ENCODE measurements at places on chromosomes 5 and 9.
A peak's percentile ranks its signal among the peaks of the same experiment; 100 is the strongest.

DNA sequence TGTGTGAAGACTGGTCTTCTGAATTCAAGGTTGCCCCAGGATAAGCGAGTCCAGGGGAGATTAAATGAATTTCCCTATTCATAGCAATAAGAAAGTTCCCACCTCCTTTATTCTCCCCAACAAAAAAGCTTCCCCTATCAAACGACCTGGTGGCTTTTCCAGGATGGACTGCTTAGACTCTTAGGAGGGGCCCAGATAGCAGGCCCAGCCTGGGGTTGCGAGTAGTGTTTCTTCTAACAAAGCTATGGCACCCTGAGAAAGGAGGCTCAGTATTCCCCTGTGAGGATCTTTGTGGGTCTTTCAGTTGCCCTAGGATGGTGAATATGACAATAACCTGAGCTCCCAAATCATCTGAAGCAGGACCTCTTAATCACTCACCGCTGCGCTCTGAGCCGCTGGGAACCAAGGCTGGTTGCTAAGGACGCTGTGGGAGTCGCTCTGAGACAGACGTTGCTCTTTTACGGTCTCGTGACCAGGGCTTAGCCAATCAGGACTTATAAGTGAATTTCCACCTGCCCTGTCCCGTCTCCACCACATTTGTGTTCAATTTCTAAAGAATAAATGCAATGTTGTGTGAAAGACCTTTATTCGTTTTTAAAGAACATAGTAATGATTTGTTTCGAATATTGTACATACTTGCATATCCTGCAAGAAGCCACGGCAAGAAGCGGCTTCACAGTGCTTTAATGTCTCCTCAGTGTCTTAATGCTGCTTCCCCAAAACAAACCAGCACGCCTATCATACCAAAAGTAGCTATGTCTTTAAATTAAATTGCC, at the start of gene TMEM232:
TSS of gene TMEM232 (minus strand) at position 423 of the 776 bp plus-strand sequence. CDS start 59,319 bp downstream, outside the sequence.
- peak; percentile 59 for DNase-seq

- DNase-seq, result no peak
These were observed 109.9 kb upstream of the RUSC2 start for GRCh38 chr9:35380039-35380438.

GRCh38 chr9:110659891-110660541, 8.6 kb upstream of the MUSK start:
- DNase-seq, result no peak

- DNase-seq, result no peak
These were observed 174.2 kb downstream of the CACNA1B start for GRCh38 chr9:138051586-138052321.

DNA sequence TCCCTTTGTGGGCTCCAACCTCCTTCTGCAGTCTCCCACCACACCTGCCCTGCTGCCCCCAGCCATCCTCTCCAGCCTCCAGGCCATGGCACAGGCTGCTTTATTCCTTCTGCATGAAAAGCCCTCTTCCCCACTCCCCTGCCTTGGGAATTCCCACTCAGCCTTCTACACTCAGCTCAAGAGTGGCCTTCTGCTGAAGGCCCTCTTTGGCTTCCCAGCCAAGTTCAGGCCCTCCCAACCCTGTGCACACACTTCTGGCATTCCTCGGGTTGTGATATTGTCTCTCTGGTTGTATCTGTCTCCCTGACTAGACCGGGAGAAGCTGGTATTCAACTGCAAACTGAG, 5.7 kb downstream of the SHB start:
- DNase-seq, result no peak

DNA sequence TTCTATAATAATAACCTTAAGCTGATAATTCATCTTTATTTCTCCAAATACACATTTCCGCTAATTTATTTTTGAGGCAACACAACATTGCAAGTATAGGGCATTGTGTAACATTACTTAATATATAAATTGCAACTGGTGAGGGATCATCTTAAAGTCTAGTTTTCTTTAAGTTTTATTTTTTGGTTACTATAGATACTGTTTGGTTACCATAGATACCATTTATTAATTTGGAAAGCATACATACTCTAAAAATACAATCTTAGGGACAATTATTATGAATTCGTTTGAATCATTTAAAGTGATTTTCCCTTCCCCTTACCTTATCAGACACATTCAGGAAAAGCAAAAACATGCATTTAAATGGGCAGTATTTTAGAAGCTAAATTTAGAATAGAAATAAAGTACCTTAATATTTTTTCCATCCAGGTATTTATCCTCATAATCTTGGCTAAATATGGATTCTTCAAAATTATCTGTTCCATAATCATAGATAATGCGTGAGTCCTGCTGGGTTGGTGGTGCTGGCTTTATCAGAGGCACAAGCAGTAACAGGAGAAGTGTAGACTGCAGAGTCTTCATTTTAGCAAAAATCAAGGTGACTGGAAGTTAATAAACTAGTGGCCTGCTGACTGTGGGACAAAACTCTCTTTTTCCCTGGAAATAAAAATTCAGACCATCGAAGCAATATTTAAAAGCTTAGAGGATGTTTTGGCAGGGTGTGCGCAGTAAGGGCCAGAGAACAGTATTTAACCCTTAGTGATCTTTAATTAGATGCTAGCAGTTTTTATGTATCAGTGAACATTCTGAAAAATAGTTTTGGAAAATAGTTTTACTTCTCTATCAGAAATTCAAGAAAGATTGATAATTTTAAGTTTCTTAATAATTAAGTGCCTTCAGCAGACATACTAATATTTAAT, 1.3 kb downstream of the OGN start:
- no peak for DNase-seq

- DNase-seq, result no peak
These were observed 46.3 kb downstream of the ACO1 start for GRCh38 chr9:32430720-32431119.

DNA sequence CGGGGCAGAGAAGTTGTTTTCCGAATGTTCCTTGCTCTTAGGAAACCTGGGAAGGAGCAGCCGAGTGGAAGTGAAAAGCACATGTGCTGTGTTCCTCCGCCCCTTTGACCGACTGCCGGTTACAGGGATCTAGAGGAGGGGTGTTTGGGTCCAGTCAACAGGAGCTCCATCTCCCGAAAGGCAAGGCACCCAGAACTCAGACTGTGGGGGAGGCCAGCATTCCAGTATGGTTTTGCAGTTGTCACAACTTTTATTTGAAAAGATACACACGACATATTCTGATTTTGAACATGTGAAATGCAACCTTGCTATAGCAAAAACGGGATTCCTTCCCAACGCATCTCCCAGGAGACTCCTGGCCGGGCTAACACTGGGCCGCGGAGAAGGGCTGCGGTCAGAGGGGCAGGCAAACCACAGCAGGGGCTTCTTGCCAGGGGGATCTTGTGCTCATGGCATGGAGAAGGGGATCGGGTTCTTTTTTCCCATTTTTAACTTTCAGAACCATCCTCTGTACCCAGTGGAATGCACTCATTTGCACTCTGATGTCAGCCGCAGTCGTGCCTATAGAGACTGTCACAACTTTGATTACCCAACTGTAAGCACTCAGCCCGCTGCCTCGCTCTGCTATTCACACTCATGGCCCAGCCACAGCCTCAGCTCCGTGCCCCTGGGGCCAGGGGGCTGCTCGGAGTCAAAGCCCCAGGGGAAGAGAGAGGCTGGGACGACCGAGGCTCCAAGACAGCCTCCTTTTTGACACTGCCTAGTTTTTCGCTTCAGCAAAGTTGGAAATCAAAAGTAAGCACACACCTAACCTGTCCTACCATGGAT, 3.9 kb downstream of the QRFP start:
- DNase-seq, result no peak

- DNase-seq, result no peak
These were observed 8.8 kb downstream of the MSX2 start for GRCh38 chr5:174733091-174733690.

- DNase-seq, result no peak
These were observed 66.3 kb upstream of the TJP2 start for GRCh38 chr9:69107771-69108170.

- DNase-seq, result no peak
These were observed 26.2 kb upstream of the SPTLC1 start for GRCh38 chr9:92141144-92142129.

- no peak for DNase-seq
These were observed 14.3 kb downstream of the SNX30 start for GRCh38 chr9:112764837-112765236.

GRCh38 chr5:93580063-93580926, 724 bp downstream of the NR2F1-AS1 start:
- DNase-seq, result no peak

- DNase-seq, result no peak
These were observed 17.5 kb downstream of the RAI14 start for GRCh38 chr5:34673463-34674125.

GRCh38 chr9:82563841-82564240, 499.1 kb downstream of the RASEF start:
- DNase-seq, result no peak

DNA sequence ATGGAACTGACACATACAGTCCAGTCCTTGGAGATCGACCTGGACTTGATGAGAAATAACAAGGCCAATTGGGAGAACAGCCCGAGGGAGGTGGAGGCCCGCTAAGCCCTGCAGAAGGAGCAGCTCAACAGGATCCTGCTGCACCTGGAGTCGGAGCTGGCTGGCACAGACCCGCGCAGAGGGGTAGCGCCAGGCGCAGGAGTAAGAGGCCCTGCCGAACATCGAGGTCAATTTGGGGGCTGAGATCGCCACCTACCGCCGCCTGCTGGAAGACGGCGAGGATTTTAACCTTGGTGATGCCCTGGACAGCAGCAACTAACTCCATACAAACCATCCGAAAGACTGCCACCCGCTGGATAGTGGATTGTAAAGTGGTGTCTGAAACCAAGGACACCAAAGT, 1610.1 kb upstream of the ACO1 start:
- DNase-seq, result no peak

GRCh38 chr9:136193127-136193890, 11.6 kb downstream of the LHX3 start:
- DNase-seq, result no peak

- DNase-seq, result no peak
These were observed 51.5 kb downstream of the PCDH1 start for GRCh38 chr5:141826674-141827073.

DNA sequence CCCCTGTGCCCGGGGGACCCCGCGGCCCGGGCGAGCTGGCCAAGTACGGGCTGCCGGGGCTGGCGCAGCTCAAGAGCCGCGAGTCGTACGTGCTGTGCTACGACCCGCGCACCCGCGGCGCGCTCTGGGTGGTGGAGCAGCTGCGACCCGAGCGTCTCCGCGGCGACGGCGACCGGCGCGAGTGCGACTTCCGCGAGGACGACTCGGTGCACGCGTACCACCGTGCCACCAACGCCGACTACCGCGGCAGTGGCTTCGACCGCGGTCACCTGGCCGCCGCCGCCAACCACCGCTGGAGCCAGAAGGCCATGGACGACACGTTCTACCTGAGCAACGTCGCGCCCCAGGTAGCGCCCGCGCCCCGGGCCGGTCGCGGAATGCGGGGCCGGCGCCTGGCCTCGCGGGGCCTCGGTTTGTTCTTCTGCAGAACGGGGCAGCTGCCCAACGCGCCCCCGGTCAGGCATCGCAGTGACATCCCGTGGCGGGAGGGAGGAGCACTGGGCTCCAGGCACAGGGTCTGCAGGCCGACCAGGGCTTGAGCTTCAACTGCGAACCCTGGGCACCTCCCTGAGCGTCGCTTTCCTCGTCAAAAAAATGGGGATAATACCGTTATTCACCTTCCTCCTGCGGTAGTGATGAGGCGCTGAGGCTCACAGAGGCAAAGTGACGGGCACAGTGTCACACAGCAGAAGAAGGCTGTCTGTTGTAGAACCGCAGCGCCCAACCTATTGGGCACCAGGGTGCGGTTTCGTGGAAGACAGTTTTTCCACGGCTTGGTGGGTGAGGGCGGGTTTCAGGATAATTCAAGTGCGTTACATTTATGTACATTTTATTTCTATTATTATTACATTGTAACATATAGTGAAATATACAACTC, 777 bp downstream of the ENDOG start:
- DNase-seq, result peak; percentile 26

DNA sequence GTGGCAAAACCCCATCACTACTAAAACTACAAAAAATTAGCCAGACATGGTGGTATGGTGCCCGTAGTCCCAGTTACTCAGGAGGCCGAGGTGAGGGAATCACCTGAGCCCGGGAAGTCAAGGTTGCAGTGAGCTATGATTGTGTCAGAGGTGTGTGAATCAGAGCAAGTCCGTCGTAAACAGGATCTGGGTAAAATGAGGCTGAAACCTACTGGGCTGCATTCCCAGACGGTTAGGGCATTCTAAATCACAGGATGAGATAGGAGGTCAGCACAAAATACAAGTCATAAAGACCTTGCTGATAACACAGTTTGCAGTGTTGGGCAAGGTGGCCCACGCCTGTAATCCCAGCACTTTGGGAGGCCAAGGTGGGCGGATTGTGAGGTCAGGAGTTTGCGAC, 1.9 kb upstream of the CLTB start:
- no peak for DNase-seq

- DNase-seq, result no peak
These were observed 5.5 kb downstream of the DNAJB5 start for GRCh38 chr9:34994900-34995669.

- no peak for DNase-seq
These were observed 104.3 kb downstream of the SEMA5A start for GRCh38 chr5:9441610-9442009.

DNA sequence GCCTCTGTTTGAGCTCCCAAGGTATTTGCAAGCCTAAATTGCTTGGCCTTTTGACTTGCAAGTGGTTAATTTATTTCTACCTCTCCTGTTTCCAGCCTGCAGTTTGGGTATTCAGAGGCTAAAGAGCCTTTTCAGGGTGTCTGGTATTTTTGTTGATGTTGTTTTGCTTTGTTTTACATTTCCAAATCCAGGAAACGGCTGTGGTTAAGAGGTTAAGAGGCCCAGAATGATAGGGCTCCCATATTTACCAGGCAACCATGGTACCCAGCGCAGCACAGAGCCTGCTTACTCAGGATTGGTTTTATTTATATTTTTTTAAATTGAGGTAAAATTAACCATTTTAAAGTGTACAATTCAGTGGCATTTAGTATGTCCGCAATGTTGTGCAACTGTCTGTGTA, 92.1 kb downstream of the PDZD2 start:
- no peak for DNase-seq

- no peak for DNase-seq
These were observed 3.8 kb downstream of the SOX30 start for GRCh38 chr5:157648275-157648990.

GRCh38 chr5:10355071-10355889, 1.8 kb downstream of the MARCHF6 start:
- no peak for DNase-seq

GRCh38 chr9:104586496-104587180, 12.6 kb downstream of the OR13C5 start:
- DNase-seq, result no peak

All from stimulated activated CD8-positive, alpha-beta memory T cell treated with anti-CD3 and anti-CD28 coated beads, Interleukin-7, amount 100 ng/mL, for 48 hours (primary cell).